ENCODE measurements at places on chromosomes 5 and 9. TPM values are rescaled to one million over a fixed set of nuclear protein-coding genes. Genes with fewer than 3 reads are reported as not detected.

CD14 gene
- 4.3 TPM for total RNA-seq

C5orf58 gene
- total RNA-seq, result not detected

PDE8B gene
- 1.7 TPM for total RNA-seq

LRRC26 gene
- 1.5 TPM for total RNA-seq

CNTNAP3 gene
- total RNA-seq, result 10.0 TPM

IL3 gene
- not detected for total RNA-seq

GOLPH3 gene
- total RNA-seq, result 75.5 TPM

DBH gene
- total RNA-seq, result not detected

BAAT gene
- total RNA-seq, result 0.32 TPM

FAM200C gene
- 1.6 TPM for total RNA-seq

PCDHA6 gene
- total RNA-seq, result 0.08 TPM

MYOZ3 gene
- total RNA-seq, result not detected

ACSL6 gene
- total RNA-seq, result 0.22 TPM

SH3TC2 gene
- total RNA-seq, result 0.69 TPM

MAML1 gene
- 17.7 TPM for total RNA-seq

MTAP gene
- total RNA-seq, result 8.5 TPM

GPX8 gene
- 34.2 TPM for total RNA-seq

SGCD gene
- total RNA-seq, result 3.3 TPM

BARHL1 gene
- not detected for total RNA-seq

GPRIN1 gene
- 7.3 TPM for total RNA-seq

SPATA31D4 gene
- total RNA-seq, result not detected

MAP1B gene
- 59.4 TPM for total RNA-seq

CPLANE1 gene
- total RNA-seq, result 3.2 TPM

LRRC70 gene
- total RNA-seq, result not detected

PCDHB5 gene
- 1.6 TPM for total RNA-seq

SLC6A7 gene
- not detected for total RNA-seq

FCN2 gene
- not detected for total RNA-seq

FOXE1 gene
- total RNA-seq, result 3.5 TPM

CEP72 gene
- 10.7 TPM for total RNA-seq

UGT3A2 gene
- not detected for total RNA-seq

SLC45A2 gene
- not detected for total RNA-seq

ATP10B gene
- total RNA-seq, result not detected

MAT2B gene
- total RNA-seq, result 52.8 TPM

MLANA gene
- not detected for total RNA-seq

TMEM215 gene
- total RNA-seq, result not detected

RALGPS1 gene
- 2.5 TPM for total RNA-seq

ALDH1A1 gene
- total RNA-seq, result 4,480 TPM

CER1 gene
- not detected for total RNA-seq

SPINK6 gene
- total RNA-seq, result 0.45 TPM

LURAP1L gene
- 28.7 TPM for total RNA-seq

NEUROG1 gene
- not detected for total RNA-seq

DMRTA1 gene
- total RNA-seq, result 0.53 TPM

SLC28A3 gene
- total RNA-seq, result not detected

DTWD2 gene
- total RNA-seq, result 1.2 TPM

CDK5RAP2 gene
- total RNA-seq, result 27.4 TPM

S100Z gene
- not detected for total RNA-seq

SPZ1 gene
- total RNA-seq, result not detected

PCDHGA12 gene
- total RNA-seq, result 0.03 TPM

HAPLN1 gene
- not detected for total RNA-seq

FOXD4L5 gene
- total RNA-seq, result 0.03 TPM

IFNE gene
- total RNA-seq, result 1.1 TPM

CTNND2 gene
- total RNA-seq, result not detected

NFIB gene
- 6.8 TPM for total RNA-seq

RAB3C gene
- total RNA-seq, result not detected

PCAT7 gene
- total RNA-seq, result 0.74 TPM

Data from A549 treated with Hydrocortisone at 1 μM for 4 hours (cell line).